ENCODE measurements at places on chromosomes 11 and 22.

DNA sequence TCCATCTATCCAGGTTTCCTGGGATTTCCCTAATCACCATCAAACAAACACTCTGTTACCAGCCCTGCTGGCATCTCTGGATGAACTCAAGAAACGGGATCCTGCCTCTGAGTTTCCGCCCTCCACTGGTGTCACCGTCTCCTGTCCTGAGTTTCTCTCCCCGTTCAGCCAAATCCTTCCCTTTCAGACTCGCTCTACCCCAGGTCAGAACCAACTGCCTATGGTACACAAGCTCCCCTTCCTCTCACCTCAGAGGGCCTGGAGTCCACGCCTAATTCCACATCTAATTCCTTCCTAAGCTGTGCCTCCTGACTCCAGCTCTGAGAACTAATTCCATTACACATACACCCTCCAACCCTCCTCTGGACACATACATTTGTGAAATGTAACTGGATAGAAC, 96.1 kb downstream of the SHANK2 start:
- no peak for DNase-seq

DNA sequence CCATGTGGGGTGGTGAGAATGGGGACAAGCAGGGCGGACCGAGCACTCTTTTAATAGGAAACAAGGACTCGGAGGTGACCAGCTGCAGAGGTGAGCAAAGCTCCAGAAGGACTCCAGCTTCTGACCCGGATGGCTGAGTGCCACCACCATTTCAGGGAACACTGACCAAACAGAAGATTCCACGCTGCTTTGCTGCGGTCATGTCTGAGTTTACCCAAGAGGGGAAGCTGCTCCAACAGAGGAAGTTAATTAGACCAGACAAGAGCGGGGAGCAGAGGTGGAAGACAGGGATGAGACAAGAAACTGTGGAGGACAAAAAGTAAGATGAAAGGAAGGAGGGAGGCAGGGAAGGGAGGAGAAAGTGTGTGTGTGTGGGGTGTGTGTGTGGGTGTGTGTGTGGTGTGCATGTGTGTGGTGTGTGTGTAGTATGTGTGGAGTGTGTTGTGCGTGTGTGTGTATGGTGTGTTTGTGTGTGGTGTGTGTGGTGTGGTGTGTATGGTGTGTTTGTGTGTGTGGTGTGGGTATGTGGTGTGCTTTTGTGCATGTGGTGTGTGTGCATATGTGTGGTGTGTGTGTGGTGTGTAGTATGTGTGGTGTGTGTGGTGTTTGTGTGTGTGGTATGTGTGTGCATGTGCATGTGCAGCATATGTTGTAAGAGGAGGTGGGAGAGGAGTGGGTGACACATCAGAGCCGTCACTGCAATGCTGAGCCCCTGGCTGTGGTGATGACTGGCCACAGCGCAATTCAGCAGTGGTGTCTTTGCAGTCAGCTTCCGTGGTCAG, 82.2 kb upstream of the AKIP1 start:
- no peak for DNase-seq

DNA sequence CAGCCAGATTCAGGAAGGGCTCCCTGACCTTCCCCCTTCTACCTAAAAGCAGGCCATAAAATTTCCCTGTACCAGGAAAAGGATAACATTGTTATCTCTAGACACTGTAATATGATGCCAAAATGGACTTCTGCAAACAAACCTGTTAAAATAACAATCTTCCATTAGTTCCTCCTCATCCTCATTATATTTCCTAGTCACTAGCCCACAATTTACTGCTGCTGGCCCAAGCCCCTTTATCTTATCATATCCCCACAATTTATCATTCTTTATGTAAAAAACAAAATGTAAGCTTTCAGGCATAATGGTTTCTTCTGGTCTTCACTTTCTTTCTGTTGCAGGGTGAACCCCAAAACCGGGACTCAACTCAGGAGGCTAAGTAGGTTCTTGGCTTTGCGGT, 1132.1 kb upstream of the CNTN5 start:
- DNase-seq = no peak

DNA sequence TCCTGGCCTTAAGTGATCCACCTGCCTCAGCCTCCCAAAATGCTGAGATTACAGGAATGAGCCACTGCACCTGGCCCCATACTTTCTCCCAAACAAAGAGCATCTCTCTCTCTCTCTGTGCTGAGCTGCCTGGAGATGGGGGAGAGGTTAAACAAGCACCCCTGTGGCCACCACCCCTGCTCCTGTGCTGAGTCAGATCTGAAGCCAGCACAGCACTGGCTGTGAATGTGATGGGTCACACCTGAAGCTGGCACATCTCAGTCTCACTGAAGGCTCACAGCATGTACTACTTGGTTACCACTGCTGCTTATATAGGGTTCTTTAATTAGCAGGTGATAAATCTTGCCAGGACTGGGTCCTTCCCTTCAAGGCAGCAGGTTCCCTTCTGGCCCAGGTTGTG, 10.8 kb upstream of the WEE1 start:
- DNase-seq = no peak

DNA sequence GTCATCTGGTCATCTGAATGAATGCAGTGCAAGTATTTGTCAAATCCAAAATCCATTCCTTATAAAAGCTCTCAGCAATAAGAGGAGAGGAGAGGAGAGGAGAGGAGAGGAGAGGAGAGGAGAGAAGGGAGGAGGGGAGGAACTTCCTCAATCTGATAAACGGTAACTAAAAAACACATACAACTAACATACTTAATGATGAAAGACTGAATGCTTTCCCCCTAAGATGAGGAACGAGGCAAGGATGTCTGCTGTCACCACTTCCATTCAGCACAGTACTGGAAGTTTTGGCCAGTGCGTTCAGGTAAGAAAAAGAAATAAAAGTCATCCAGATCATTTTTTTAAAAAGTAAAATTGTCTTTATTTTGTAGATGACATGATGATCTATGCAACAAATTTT, 80.4 kb downstream of the CD82 start:
- DNase-seq = no peak

Measured in cortex of kidney (tissue), 1 donor.